ENCODE measurements at places on chromosomes 7 and 10.

- no peak for DNase-seq
Measured at GRCh38 chr7:33379891-33380525, 250.6 kb downstream of the BBS9 start.

GRCh38 chr10:8721650-8722049 lies 667.2 kb downstream of the GATA3 start:
- DNase-seq: no peak

DNA sequence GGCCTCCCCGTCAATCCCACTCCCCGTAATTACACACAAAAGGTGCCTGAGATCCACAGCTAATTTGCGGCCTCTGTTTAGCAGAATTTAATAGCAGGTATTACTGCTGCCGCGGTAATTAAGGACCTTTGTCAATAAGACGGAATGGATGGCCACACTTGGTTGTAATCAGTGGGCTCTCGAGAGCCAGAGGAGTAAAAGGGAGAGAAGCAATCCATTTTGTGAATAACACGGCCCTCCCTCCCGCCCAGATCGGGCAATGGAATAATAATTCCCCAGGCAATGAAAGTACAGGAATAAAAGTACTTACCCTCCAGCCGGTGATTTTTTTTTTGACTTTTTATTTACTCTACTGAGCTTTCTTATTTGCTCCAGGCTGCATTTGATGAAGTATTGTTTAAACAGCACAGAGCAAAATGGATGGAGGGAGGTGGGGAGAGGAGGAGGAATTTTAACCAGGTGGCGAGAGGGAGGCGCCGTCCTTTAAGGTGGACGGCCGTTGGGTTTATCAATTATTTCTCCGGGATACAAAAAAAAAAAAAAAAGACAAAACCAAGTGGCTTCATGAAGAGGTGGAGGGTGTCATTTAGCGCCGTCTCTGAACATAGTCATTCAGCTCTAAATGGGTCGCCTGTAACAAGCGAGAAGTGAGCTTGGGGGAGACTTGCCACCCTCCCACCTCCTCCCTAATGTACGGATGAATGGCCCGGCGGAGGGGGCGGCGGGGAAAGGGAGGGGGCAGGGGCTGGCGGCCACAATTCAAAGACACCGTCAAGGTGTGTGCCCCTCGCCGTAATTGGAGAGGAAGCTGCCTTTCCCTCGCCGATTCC lies 120.3 kb downstream of the BUB3 start:
- DNase-seq: no peak

- DNase-seq: no peak
Measured at GRCh38 chr7:28179120-28180030, 1.2 kb downstream of the JAZF1 start.

DNA sequence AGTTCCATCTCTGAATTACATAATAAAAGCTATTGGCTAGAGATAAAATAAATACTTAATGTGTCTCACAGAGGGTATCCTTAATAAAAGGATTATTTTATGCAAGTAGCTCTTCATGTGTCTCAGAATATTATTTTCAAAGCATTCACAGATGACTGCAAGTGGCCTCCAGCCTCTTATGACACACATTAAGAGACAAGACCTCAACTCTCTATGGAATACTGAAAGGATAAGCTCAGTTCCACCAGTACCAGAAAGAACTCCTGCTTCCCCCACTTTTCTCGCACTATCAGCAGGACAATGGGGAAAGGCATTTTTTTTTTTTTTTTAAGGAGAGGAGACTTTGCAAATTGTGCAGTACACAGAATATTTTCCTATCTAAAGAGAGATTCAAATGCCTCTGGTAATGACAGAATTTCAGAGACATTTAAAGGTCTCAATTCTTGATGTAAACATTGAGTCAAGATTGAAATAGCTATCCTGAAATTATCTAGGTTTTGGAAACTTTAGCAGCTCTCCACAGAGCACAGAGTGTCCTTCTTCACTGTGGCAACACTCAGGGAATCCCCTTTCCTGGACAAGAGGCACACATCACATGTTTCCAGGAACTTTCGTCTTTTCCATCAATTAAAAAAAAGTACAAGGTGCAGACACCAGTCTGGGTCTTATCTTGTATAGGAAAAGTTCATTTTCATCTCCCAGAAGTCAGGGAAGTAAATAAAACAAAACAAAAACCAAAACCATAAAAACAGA lies 122.0 kb upstream of the ANK3 start:
- no peak for DNase-seq

DNA sequence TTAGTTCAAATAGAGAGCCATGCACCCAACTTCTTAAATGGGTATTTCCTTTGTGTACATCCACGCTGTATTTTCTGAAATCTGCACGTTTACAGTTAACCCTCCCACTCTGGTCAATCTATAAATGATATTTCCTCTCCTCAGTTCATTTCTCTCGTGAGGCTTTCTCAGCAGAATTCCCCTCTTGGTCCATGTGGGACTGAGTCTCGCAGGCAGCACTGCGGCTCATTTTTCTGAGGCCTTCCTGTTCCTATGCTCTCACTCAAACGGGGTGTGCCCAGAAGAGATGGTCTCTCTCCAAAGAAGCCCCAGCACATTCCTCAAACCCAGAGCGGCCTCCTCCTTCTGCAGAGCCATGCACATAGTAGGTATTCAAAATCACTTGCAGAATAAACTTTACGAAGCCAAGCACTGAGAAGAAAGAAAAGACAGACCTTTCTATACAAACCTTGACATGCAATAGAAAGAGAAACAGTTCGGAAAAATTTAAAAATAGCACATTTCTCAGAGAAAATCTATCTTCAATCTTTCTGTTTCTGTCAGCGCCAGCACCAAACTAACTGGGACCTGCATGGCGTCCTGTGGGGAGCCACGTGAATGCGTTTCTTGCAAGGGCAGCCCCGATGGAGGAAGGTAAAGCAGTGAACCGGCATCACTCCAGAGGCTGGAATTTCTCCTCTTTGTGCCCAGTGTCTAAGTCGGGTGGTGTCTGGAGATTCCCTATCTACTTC lies 77.1 kb downstream of the HIPK2 start:
- DNase-seq: no peak

- no peak for DNase-seq
Measured at GRCh38 chr7:133355325-133355708, 102.4 kb downstream of the EXOC4 start.

- DNase-seq: no peak
Measured at GRCh38 chr7:112692333-112692732, 97.9 kb downstream of the TMEM168 start.

DNA sequence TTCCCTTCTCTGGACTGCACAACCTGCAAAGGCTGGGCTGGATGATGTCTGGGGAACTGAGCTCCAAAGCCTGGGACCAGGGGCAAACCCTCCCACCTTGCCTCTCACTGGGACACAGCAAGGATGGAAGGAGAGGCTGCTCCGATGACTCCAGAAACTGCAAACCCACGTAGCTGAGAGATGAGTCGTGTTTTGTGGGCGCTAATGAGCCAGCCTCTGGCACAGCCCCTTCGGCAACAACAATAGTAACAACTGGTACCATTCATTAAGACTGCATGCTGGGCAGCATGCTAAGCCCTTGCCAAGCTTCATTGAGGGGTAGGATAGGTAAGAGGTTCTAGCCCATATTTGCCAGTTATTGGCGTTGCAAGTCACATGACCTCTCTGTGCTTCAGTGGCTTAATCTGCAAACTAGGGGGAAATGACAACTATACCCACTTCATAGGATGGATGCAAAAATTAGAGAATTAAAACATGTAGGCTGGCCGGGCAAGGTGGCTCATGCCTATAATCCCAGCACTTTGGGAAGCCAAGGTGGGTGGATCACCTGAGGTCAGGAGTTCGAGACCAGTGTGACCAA lies 145.9 kb downstream of the SH3PXD2A start:
- peak; percentile 8 for DNase-seq

DNA sequence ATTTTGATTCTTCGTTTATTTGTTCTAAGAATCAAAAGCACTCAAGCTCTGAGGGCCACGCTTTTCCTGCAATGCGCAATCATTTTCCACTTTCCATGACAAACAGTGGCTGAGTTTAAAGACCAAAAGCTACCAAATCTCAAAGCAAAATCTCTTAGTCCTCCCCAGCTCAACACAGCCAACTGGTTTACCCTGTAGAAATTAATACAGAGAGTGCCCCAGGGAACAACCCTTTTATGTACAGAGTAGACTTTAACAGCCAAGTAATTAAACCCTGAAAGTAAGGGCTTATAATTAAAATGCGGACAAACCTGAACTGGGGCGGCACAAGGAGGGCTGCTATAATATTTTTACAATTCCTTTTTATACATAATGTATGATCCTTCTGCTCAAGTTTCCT lies 53.2 kb downstream of the FAM53B start:
- no peak for DNase-seq

DNA sequence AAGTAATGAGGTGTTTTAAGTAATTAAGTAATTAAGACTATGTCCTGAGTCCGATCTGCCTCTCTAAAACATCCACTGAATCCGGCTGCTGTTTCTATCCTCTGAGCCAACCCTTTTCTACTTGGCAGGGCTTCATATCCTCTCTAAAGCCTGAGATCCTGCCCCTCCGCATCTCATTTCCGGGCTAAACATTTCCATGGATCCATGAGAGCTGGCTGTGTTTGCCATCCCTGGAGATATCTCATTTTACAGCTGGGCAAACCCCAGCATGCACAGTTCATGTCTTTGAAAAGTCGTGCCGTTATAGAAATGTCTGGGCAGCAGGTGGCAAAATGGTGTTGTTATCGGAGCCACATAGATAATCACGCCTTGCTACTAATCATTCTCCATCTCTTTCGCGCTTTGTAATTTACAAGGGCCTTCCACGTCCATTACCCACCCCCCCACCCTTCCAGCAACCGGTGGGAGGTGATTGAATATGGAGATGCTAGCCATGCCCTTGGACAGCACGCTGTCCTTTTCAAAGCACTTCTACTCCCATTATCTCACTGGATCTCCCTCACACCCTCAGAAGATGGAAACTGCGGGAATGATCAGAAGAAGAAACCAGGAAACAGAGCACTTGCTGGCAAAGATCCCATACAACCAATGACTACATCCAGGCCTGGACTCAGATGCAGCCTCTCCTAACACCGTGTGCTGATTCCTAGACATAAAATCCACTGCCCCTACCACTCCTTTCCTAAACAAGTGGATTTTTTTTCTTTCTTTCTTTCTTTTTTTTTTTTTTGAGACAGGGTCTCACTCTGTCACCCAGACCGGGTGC lies 1189.2 kb downstream of the TYW1 start:
- DNase-seq: no peak

DNA sequence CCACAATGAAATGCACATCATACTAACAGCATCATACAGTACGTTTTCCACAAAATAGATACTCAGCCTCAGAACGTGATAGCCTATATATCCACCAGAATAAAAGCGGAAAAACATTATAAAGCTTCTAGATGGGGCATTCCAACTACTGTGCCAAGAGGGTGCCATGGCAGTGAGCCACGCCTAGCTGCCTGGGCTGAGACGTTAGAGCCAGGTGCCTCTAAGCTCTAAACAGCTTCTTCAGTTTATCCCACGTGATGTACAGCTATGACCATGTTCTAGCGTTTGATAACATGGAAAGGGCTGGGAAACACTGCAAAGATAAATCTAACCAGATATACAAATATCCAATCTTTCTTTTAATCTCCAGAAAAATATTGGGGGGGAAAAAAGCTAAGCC lies 17.8 kb downstream of the USP6NL start:
- no peak for DNase-seq

DNA sequence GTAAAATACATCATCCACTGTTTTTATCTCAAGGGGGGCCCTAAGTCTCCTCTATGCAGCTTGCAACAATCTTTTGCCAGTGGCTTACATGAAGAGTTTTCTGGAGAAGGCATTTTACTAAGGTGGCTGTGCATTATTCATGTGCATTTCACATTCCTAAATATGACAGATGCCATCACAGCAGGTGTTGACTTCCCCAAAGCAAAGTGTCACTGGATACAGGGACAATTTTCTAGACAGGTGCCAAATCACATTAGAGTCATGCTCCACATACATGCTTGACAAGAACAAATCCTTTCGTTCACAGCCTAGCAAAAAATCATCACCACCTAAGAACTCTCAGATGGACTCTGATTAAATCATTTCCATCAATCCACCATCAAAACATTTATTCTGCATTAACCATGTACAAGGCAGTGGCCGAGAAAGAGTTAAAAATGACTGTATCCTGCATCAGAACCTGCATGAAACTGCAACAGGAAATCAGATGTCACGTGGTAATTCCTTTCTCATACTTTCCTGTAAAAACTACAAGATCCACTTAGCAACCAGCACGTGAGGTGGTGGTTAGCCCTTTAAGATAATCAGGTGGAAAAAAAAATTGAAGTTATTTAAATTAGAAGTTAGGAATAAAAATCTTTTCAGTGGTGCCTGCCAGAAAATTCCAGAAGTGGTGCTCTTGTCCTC lies 88.2 kb upstream of the AFAP1L2 start:
- DNase-seq: no peak

- no peak for DNase-seq
Measured at GRCh38 chr10:34762603-34763299, 52.3 kb downstream of the PARD3 start.

DNA sequence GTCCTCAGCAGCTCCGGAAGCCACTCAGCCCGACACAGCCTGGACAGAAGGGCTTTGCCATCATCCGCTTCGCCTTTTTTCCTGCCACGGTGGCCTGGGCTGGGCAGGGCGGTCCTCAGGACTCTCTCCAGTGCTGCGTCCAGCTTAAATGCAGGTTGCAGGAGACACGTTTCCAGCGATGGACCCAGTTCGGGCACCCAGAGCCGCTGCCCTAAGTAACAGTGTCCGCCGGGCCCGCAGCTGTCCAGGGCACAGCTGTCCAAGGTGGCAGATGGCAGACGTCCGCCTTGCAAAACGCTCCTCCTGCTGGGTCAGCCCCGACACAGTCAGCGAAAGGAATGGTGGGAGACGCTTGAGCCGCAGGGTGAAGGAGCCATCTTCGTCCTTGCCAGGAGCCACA lies 37.0 kb upstream of the FOXL3 start:
- no peak for DNase-seq

GRCh38 chr7:150945853-150946420 lies 32.2 kb downstream of the KCNH2 start:
- DNase-seq: no peak

DNA sequence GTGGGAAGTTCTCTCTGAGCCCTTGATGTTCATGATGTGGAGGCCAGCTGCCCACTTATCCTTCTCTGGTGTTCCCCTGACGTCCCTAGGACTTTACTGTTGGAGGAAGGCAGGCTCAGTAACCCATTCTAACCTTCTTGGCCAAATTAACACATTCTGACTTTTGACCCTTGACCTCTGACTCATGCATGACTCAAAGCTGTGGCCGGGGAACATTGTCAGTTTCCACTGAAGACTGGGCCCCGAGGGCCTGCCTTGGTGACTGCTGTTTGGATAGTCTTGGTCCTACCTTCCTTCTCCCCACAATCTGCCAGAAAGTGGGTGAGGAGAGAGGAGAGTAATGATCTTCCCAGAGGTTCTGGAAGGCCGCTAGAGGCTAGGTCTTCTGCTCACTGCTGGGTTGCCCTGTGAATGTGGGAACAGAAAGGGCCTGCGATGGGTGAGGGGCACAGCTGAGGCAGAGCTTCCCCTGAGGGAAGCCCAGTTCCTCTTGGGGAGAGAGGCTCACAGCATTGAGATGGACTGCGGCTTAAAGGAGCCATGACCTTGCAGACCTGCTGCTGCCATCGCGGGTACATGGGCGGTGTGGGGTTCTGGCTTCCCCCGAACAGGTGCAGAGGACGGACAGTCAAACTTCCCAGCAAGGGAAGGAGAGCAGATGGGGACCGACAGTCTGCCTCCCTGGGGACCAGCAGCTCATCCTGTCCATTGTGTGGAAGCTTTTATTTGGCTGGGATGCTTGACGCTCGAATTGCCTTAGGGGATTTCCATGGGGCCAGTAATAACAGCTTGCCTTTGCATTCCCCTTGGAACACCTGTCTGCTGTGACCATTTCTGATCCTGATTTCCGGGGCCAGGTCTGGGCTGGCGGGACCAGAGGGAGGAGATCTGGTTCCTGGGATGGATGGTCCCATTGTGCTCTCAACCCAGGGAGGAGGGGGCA lies 43.8 kb downstream of the ADAMTS14 start:
- no peak for DNase-seq

Measured in AG09319 (cell line).